Left lung (tissue), 14 donors: ENCODE measurements at places on chromosomes 2 and 18. TPM values are rescaled to one million over a fixed set of nuclear protein-coding genes. Genes with fewer than 3 reads are reported as not detected.

UNC80 gene
- 0.06 TPM for total RNA-seq

- DNase-seq, result no peak
Measured at GRCh38 chr2:218873359-218874194, 7.1 kb upstream of the WNT10A start.

DNA sequence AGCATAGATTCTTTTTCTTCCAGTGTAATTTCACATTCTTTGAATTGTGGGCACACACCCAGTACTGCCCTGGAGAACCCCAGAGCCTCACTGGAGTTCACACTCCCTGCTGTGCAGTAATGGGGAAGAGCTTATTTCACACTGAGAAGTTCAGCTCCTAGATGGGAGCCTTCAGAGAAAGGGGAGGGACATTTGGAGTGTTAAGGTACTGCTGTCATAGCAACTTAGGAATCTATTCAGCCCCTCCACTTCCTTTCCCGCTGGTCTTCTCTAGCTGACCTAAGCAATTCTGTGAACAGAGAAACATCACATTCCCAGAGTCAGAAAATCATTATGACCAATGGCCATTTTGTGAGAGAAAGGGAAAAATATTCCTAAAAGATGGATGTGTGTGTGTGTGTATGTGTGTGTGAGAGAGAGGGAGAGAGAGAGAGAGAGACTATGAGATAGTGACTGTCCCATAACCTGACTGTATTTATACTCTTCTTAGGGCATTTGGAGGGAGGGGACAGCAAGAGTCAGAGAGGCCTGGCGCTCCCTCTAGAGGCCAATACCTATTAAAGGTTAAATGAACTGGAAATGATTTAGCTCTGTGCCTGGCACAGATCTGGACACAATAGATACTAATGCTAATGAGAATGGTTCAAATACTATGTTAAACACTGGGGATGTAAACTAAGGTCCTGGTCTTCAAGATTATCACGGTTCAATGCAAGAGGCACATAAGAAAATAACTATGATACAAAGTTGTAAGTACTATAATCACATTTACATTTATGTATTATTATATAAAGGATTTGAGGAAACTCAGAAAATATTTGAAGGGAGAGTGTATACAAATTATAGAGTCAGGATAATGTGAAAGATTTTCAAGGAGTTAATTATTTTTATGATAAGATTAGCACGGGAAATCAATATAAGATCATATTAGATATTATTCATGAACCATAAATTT lies 41.5 kb upstream of the RPE start:
- DNase-seq, result no peak

DNA sequence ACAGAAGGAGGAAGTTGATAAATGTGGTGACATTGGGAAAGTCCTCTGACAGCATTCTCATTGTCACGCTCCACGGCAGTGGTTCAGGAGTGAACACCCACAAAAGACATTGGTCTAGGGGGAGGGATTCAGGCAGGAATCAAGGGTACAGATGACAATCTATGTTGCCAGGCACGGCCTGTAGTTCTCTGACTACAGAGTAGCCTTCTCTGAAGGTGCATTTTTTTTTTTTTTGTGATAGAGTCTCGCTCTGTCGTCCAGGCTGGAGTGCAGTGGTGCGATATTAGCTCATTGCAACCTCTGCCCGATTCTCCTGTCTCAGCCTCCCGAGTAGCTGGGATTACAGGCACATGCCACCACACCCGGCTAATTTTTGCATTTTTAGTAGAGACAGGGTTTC lies 7.4 kb upstream of the MOB1A start:
- no peak for DNase-seq

GRCh38 chr2:207796585-207797350 lies 27.1 kb upstream of the FZD5 start:
- peak; percentile 40 for DNase-seq

DNA sequence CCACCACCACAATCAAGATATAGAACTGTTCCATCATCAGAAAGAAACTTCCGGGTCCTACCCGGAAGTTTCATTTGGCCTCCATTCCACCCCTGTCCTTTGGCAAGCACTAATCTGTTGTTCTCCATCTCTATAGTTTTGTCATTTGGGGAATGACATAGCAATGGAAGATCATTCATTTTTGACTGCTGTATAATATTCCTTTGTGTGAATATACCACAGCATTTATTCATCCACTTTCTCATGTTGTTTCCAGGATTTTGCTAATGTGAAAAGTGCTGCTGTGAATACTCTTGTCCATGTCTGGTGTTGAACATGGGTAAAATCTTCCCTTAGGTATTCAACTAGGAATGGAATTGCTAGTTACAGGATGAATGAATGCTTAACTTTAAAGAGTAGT lies 53.1 kb downstream of the ACOXL start:
- no peak for DNase-seq
